ENCODE measurements at places on chromosomes 16 and 17. TPM values are rescaled to one million over a fixed set of nuclear protein-coding genes. Genes with fewer than 3 reads are reported as not detected.

QRICH2 gene
- 2.3 TPM for total RNA-seq

ATXN1L gene
- total RNA-seq = 8.0 TPM

ELOB gene
- 495 TPM for total RNA-seq

ESRP2 gene
- total RNA-seq = not detected

ENPP7 gene
- not detected for total RNA-seq

SGSH gene
- 8.5 TPM for total RNA-seq

SPATA22 gene
- total RNA-seq = not detected

DNASE1L2 gene
- total RNA-seq = not detected

WNT9B gene
- total RNA-seq = not detected

Data from H4 (cell line).